ENCODE measurements at places on chromosomes 3 and 15. TPM values are rescaled to one million over a fixed set of nuclear protein-coding genes. Genes with fewer than 3 reads are reported as not detected.
A peak's percentile ranks its signal among the peaks of the same experiment; 100 is the strongest.

DNA sequence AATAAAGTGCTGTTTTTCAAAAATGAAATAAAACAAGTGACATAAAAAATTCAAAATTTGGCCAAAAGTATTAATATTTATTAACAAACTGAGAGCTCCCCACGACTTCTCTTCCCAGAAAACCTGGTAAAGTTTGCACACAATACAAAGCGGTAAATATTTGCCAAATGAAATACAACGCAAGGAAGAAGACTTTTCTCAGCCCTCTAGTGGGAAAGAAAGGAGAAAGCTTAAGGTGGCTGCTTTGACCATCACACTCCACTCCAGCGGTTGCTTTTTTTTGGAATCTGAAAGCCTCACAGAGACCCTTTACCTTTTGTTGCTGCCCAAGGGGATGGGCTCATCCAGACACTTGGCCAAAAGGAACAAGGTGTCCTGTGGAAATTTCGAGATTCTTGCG, 1.1 kb upstream of the GK5 start:
- DNase-seq, result peak; percentile 14

Gene ACKR4
- total RNA-seq, result 9.5 TPM

DNA sequence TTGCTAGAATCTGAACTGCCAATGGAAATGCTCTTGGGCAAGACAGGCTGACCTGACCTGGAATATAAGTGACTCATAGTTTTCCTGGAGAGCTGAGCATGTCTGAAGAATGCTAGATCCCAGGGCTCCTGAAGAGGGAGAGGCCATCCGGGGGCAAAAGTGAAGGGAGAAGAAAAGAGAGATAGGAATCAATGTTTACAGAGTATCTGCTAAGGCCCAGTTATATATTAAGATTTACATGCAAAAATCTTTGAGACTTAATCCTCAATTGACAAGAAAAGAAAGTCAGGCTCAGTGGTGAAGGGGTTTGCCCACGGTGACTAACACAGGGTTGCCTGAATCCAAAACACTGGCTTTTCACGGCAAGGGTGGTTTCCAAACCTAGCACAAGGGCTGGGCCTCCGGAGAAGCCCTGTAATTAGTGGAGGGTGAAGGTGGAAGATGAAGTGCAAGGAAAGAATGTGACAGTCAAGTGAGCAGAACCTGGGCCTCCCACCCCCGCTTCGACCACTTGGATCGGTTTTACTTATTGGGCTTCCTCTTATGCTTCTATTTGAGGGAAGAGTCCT, 91.7 kb upstream of the FGF12 start:
- DNase-seq, result peak; percentile 92

DNA sequence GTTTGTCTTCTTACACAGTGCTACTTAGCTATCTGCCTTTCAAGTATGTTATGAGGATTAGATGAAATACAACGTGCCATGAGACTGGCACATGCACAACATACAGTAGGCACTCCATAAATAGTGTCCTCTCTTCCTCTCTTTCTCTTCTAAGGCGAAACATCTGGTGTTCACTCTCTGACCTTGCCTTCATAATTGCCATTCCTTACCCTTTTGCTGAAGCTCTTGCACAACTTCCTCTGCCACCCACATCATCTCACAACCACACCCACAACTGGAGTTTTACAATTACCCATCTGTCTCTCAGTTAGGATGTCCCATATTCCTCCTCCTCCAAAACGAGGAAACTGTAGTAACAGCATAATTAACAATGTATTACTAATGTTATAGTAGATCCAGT, 26.4 kb upstream of the ACP3 start:
- peak; percentile 91 for DNase-seq

Gene SLC24A5
- total RNA-seq, result not detected

DNA sequence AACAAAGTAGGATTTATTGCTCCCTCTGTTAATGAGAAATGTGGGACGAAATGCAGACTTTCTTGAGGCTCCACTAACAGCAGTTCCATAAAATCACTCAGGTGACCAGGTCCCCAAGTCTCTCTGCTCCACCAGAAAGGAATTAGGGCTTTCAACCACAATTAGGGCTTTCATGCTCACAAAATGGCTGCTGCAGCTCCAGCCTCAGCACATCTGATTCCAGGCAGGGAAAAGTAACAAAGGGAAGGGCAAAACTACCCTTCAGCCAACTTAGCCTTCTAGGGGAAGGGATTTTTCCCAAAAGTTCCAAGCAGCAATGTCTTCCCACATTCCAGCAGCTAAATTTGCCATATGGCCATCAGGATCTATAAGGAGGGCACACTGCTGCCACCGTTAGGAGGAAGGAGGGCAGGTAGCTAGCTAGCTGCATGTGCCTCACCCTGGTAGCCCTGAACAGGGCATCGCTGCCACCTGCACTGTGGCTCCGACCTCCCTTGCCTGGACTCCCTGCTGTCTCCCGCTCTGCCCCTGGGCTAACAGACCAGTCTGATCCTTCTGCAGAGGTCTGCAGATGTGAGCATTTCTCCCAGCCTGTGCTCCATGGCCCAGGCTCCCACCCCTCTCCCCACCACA, 12.8 kb downstream of the CFAP100 start:
- no peak for DNase-seq

DNA sequence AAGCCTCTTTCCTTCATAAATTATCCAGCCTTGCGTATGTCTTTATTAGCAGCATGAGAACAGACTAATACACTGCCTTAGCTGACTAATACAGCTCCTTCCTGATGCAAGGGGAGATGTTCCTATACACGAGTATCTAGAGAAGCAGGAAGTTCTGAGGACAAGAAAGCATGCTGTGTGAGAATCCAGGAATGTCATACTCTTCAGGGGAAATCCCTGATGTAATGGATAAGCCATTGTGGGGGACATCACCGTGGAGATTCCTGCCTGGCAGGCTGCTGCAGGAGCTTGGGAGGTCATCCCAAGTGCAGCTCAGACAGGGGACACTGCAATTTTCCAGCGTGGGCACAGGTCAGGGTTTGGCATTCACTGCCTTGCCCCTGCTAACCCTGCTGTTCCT, 476.9 kb downstream of the NR2F2 start:
- DNase-seq, result no peak

DNA sequence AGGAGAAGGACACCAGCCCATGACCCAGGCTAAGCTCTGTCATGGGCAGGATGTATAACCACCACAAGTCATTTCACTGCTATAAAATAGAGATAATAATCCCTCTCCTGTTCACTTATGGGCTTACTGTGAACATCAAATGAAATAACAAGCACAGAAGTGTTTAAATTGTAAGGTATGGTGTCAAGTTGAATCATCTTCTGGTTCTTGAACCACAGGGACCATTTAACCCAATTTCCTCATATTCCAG, 44.3 kb upstream of the TLE3 start:
- DNase-seq, result no peak

GRCh38 chr3:134998158-134998557, 203.1 kb downstream of the EPHB1 start:
- DNase-seq, result no peak

GRCh38 chr3:191963182-191963581, 502.2 kb downstream of the PYDC2 start:
- no peak for DNase-seq

Gene SLC22A13
- 0.43 TPM for total RNA-seq

Gene CCDC54
- total RNA-seq, result not detected

All from fibroblast of villous mesenchyme (primary cell).